ENCODE measurements at places on chromosomes 4 and X.

GRCh38 chr4:155941820-155942219 is 11.8 kb downstream of the CTSO start:
- DNase-seq, result no peak

DNA sequence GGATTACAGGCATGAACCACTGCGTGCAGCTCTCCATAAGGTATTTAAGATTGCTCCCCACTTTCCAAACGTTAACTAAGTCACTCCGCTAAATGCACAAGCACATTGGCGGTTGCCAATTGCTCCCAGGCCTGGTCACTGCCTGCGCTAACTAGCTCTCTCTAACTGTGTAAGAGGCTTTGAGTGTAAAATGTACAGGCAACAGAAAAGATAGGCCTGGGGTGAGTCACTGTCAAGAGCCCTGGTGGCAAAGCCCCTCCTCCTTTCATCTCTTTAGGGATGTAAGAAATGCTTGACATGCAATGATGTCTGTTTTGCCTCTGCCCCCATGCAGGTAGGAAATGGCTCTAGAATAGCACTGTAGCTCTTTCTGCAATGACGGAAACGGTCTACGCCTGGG is 329.7 kb upstream of the GATB start:
- no peak for DNase-seq

DNA sequence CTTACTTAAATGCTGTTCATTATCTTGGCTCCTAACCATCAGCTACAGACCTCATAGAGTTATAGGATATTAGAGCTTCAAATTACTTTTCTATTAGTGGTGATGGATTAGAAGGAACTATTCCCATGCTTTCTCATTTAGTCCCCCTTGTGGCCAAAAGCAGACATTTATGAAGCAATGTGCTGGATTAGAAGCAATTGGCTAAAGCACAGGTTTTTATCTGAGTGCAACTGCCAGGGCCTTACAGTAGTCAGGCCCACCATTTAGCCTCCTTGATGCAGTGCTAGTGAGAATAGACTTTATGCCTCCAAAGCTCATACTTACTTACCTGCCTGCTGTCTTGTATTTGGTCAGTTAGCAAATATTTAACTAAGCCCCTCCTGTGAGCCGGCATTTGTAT is 93.0 kb downstream of the TSPAN7 start:
- no peak for DNase-seq

- no peak for DNase-seq
These were observed 203.8 kb upstream of the WDFY3 start for GRCh38 chr4:85170241-85170640.

DNA sequence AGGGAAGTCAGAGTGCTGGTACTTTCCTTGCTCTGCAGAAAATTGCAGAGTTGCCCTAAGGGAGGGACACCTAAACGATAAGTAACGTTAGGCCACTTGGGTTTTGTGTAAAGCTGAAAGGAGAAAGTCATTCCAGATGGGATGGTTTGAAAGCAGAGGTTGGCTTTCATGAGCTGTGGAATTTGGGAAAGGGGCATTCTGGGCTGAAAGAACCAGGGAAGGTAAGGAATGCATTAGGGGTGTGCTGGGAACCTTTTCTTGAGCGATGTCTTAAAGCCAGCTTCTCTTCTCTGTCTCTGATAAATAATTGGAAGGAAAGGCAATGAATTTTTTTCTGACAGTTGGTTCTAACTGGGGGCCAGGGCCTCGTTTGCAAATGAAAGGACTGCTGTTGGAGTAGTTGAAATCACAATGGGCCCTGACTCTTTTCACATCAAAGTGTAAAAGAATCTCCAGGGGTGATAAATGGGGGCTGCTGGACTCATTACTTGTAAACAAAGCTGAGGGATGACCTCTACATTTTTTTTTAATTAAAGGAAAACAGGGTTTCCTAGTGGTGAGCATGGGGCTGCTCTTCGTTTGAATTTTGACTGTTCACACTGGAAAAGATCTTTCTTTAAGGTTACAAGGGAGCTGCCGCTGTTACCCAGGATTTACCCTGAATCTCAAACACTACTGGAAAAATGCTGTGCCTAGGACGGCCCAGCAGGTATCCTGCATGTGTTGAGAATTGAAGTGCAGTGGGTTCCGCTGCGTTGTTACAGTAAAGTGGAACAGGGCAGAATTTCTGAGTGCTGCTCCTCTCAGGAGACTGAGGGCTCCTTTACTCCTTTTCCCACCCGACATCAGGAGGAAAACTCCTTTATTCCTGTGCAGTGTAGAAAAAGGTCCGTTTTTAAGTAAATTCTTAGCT is 25.0 kb downstream of the AFF1 start:
- no peak for DNase-seq

DNA sequence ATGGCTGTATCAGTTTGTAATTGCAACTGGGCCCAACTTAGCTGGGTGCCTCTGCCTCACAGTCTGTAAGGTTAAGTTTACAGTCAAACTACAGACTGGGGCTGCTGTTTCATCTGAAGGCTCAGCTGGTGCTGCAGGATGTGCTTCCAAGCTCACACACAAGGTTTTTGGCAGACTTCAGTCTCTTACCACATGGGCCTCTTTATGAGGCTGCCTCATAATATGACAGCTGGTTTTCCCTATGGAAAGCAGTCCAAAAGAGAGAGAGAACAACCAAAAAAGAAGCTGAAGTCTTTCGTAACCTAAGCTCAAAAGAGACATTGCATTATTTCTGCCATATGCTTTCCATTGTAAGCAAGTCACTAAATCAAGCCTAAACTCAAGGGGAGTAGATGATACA is 271.7 kb downstream of the DCTD start:
- DNase-seq, result no peak

DNA sequence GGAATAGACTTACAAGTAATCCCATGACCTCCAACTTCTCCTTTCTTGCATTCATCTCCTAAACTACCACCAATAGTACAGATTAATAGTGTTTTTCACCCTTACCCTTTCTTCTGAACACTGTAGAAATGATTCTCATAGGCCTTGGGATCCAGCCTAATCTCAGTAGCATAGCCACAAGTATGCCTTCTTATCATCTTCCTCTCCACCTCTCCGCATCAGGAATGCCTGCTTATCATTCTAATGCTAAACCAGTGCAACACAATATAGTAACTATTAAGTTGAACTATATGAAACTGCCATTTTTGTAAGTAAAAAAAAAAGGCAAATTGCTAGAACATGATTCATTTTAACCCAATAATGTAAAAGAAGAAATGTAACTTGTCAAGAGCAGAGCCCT is 79.5 kb upstream of the IL2 start:
- DNase-seq, result no peak

DNA sequence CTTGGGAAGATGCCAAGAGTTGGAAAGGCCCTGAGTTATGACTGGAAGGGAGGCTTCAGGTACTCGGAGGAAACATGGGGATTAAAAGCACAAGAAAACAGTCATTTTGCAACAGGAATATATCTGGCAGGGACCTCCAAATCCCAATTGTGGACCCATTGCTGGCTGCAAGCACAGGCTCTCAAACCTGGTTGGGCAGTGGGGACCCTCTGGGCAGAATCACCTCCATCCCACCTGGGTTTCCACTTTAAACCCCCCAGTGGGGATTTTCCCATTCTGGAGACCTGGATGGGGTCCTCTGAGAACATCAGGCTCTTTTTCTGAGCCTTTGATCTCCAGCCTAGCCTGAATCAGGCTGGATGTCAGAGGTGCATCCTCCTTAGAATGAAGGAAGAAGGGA is 177.8 kb downstream of the ASMT start:
- DNase-seq, result no peak

DNA sequence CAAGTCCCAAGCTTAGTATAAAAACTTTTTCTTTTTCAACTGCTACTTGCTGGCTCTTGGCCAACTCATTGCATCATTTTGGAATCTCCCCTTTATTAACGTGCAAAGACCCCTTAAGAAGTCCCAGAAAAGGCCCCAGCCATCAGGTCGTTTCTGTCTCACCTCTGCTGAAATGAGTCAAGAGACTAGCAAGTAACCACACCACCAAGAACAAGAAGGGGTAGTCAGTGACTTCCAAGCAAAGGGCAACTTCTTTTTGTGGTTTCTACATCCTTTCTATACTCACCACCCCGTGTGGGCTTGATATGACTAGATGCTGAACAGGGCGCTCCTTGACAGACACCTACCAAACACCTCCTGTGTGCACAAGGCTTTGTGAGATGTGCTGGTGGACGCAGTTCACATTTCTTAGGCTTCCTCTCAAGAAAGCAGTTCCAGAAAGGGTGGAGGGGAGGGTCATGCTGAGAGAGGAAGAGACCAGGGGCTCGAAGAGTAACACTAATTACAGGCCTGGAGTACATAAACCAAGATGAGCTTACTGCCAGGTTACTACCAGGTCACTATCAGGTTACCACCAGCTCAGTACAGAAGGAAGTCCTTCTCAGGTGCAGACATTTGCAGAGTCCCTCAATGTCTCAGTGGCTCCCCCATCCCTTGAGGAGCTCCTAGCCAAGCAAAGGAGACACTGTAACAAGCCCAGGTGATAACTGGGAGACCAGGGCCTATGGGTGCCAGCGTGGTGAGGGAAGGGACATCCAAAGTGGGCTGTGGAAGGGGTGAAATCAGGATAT is 19.3 kb downstream of the JAKMIP1 start:
- no peak for DNase-seq

DNA sequence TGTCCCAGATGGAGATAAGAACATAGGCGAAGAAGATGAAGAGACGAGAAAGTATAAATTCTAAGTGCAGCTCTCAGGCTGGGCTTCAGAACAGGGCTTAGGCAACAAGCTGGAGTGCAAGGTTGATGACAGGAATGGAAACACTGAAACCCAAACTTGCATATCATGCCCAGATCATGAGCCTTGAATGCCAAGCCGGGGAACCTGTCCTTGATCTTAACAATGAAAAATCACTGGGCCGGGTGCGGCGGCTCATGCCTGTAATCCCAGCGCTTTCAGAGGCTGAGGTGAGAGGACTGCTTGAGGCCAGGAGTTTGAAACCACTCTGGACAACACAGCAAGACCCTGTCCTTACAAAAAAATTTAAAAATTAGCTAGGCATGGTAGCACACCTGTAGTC is 17.2 kb downstream of the AFAP1 start:
- DNase-seq, result no peak

- DNase-seq, result no peak
These were observed 71.8 kb upstream of the PGRMC2 start for GRCh38 chr4:128359422-128359821.

DNA sequence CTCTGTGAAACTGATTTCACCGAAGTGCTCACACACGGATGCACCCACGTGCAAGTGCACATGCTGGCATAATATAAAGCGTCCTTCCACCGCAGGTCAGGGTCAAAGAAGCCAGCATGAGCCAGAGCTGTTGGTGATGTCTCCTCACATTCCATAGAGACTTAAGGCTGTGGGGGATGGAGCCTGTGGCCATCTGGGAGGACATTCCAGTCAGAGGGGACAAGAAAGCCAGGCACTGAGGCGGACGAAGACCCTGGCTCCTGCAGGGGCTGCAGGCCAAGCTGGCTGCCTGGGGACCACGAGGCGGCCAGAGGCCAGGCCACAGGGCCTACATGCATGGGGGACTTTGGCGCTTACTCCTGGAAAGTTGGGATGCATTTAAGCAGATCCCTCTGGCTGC is 7.7 kb downstream of the RNF212 start:
- peak; percentile 95 for DNase-seq

- DNase-seq, result no peak
These were observed 1.4 kb downstream of the PLXNB3 start for GRCh38 chrX:153765138-153766079.

GRCh38 chr4:5037553-5038551 is 13.4 kb upstream of the STK32B start:
- DNase-seq, result peak; percentile 78

GRCh38 chr4:120874792-120875774 is 47.4 kb downstream of the PRDM5 start:
- DNase-seq, result no peak

DNA sequence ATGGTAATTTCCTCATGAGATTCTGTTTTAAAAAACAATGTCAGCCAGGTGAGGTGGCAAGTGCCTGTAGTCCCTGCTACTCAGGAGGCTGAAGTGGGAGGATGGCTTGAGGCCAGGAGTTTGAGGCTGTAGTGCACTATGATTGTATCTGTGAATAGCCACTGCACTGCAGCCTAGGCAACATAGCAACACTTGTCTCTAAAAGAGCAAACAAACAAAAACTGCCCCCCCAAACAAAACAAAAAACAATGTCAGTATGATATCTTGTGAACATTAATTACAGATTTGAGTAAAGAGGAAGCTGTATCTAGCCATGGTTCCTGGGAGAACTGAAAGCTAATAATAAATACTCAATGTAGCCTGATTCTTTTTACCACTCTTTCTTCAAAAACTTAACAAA is 6.8 kb upstream of the MSL3 start:
- no peak for DNase-seq

- no peak for DNase-seq
These were observed 207.6 kb downstream of the NAF1 start for GRCh38 chr4:162959046-162959445.

- DNase-seq, result no peak
These were observed 179.6 kb downstream of the SLC4A4 start for GRCh38 chr4:71518283-71518989.

DNA sequence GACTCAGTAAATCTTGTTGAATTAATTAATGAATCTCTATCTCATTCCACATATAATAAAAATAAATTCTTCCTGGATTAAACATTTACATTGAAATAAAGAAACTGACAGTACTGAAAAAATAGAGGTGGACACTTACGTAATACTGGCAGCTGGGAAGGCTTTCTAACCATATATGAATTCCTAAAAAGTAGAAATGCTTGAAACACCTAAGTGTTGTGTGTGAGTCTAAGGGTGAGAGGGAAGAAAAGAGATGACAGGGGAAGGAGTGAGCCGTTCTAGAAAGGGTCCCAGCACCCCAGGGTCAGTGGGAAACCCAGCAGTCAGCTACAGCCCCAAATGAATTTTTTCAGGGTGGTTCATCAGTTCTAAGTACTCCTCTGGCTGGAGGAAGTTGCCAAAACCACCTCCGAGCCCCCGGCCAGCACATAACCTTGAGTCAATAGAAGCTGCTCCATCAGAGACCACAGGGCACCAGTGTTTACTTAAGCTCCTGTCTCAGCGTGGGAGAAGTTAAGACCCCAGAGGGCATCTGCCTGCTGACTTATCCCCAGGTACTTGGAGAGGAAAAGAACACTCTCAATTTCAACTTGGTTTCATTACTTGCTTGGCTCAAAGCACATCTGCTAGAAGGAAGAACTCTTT is 18.3 kb downstream of the GAB3 start:
- DNase-seq, result no peak

DNA sequence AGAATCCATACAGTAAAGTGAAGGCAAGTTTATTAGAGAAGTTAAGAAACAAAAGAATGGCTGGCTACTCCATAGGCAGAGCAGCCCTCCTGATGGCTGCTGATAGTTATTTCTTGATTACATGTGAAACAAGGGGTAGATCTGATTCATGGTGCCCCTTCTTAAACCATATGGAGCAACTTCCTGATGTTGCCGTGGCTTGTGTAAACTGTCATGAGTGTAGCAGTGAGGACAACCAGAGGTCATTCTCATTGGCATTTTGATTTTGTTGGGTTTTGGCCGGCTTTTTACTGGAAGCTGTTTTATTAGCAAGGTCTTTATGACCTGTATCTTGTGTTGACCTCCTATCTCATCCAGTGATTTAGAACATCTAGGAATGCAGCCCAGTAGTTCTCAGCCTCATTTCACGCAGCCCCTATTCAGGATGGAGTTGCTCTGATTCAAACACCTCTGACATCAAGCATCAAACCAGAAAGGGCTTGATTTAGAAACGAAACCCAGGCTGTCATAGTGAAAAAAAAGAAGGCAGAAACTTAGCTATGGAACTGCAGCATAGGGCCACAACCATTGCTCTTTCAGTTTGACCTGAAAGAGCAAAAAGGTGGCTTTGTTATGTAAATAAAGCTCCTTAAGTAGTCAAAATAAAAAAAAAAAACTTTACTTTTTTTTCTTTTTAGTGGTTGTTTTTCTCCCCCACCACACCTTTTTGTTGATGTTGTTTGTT is 37.8 kb downstream of the SPCS3 start:
- no peak for DNase-seq
